ENCODE measurements at places on chromosomes 6 and 20.

DNA sequence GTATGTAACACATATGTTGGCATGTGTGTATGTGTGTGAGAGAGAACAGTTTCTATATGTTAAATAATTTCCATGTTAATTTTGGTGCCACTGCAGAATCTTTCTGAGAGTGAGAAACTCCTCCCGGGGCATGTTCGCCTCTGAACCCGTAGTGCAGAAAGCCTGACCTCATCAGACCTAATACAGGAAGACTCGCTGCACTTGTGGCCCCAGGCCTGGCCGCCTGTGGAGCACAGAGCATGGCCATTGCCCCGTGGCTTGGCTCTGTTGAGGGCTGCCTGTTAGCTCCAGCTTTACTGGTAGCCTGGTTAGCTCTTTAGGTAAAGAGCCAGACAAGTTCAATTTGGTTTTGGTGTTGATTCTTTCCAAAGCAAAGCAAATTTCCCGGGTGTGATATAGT is 25.5 kb downstream of the FARS2 start:
- DNase-seq: no peak

DNA sequence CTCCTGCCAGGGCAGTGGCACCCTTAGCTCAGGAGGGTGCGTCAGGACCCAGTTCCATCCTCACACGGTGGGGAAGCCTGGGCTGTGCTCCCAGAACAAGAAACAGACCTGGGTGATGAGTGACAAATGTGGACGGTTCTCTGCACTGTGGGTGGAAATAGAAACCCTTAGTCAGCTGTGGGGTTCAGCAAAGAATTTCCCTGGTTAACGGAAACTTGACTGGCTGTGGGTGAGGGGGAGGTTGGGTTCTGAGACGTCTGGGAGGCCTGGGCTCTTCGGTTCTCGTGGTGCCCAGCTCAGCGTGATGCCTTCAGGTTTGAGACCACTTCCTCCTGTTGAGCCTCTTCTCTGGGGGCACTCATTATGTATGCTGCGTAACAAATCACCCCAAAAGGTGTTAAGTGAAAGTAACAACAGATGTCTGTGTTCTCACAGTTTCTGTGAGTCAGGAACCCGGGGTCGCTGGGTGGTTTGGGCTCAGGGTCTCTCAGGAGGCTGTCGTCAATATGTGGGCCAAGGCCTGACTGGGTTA is 53.1 kb upstream of the FAM83D start:
- DNase-seq: no peak

- no peak for DNase-seq
These were observed 38.0 kb downstream of the C6orf15 start for GRCh38 chr6:31074401-31074800.

GRCh38 chr20:53857723-53858236 is 212.6 kb downstream of the BCAS1 start:
- DNase-seq: peak; percentile 46

DNA sequence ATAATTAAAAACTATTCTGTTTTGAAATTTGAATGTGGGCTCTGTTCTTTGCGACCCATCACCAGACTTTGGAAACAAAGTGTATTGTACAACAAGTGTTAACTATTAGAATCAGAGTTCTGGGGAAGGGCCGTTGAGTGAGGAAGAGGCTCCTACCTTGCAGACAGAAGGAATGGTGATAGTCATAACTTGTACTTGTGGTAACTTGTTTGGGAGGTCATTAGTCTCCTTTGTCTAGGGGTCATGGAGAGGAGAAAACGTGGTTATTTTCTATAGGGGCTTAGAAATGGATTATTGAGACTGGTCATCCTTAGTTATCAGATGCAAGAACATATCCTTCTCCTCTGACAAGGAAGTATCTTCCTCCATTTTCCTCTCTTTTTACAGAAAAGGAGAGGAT is 174.8 kb downstream of the BMP2 start:
- DNase-seq: no peak

DNA sequence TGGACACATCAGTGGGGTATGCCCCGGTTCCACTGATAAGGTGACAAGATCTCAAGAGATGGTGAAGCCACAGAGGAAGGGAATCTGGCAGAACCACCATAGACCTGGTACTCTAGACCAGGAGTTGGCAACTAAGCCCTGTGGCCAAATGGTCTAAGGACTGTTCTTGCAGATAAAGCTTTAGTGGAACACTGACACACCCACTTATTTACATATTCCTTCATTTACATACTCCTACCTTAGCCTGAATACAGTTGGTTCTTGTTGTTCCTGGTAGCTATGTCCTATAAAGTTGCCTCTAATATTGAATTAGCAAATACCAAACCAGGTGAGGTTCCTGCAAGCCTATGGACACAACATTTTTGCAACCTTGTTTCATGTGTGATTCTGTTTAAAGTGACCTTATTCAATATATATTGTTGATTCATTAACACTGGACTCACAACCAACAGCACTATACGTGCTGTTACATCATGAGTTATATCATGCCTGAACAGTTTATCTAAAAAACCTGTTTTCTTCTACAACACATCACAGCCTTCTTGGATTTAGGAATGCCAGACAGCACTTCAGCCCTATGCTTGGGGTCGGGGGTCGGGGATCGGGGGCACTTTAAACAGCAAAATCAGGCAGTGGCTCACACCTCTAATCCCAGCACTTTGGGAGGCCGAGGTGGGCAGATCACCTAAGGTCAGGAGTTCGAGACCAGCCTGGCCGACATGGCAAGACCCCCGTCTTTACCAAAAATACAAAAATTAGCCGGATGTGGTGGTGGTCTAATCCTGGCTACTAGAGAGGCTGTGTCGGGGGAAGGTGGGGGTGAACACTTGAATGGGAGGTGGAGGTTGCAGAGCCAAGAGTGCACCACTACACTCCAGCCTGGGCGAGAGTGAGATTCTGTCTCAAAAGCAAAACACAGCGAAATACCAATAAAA is 2.5 kb downstream of the CCDC167 start:
- DNase-seq: no peak

GRCh38 chr6:113433335-113433991 is 423.7 kb upstream of the MARCKS start:
- no peak for DNase-seq

- DNase-seq: peak; percentile 85
These were observed 72.6 kb upstream of the ZNF184 start for GRCh38 chr6:27545271-27546046.

- DNase-seq: no peak
These were observed 1.5 kb downstream of the LATS1 start for GRCh38 chr6:149716181-149716963.

DNA sequence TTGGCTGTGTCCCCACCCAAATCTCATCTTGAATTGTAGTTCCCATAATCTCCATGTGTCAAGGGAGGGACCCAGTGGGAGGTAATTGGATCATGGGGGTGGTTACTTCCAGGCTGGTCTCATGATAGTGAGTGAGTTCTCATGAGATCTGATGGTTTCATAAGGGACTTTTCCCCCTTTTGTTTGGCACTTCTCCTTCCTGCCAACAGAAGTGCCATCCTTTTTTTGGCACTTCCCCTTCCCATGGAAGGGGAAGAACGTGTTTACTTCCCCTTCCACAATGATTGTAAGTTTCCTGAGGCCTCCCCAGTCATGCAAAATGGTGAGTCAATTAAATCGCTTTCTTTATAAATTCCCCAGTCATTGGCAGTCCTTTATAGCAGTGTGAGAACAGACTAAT is 18.0 kb upstream of the PI3 start:
- no peak for DNase-seq

GRCh38 chr6:167676666-167677421 is 149.9 kb upstream of the AFDN start:
- peak; percentile 54 for DNase-seq
